Activated T-helper 17 cell treated with anti-CD3 and anti-CD28 coated beads, Interleukin-2, amount 50 U/mL, for 72 hours (primary cell): ENCODE measurements at places on chromosomes 5 and 9.

DNA sequence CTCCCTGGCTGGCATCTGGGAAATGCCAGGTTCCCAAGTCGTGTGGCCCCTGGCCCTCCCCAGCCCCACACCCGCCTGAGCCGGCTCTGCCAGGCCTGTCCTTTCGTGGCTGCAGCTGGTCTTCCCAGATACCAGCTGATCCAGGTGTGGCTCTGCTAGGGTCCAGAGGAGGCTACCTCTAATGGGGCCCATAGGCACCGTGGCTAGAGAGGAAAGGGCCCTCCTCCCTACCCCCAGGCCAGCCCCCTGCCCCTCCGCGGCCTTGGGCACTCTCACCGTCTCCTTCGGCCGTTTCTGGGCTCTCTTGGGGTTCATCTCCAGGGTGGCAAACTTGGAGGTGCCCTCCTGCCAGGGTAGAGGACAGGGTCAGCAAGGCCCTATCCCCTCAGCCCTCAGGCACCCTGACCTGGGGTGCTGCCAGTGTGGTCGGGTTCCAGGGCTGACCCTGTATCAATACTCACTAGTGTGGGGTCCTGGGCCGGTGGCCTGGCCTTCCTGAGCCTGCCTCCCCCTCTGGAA, 17.0 kb downstream of the RALGDS start:
- ATAC-seq: no peak

DNA sequence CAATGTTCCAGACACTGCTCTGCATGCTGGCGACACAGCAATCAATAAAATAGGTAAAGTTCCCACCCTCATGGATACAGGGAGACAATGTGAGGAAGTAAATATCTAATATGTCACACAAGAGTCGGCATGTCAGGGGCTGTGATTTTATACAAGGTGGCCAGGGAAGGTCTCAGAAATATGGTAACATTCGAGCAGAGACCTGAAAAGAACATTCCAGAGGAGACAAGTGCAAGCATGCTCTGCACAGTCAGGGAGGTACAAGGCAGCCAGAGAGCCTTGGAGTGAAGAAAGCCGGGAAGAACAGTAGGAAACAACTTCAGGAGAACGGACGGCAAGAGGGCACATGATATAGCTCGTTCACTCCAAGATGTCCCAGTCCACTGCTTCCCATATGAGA, 89.2 kb upstream of the ZNF462 start:
- no peak for ATAC-seq

DNA sequence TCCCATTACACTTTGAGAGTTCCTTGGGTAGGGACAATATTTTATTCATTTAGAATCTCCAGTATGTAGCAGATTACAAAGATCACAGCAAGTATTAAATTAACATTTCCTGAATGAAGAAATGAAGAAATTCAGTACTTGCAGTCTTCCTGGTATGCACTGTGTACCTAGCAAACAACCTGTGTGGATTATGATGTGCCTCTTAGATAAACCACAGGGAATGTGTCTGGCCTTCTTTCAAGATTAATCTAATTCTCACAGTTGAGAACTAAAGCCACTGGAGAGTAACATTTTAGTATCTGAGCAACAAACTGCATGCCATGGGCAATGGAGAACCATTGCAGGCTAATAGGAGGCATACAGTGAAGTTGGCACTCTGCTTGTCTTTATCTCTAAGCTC, 199.4 kb downstream of the AP3B1 start:
- no peak for ATAC-seq

- no peak for ATAC-seq
These were observed 2.8 kb upstream of the PRLR start for GRCh38 chr5:35233121-35233520.

DNA sequence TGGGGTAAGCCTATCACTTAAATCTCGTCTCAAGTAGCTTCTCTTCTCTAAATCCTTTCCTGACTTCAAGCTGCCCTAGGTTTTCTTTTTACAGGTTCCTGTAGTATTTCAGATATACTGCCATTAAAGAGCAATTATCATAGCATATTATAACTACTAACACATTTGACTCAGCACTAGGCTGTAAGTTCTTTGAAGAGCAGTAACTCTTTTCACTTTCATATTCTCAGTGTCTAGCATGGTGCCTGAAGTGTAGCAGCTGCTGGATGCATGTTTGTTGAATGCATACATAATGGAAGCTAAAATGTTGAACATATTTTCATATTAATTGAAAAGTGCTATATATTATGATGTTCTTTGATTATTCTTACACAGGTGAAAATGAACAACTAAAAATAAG, 22.5 kb downstream of the CCDC152 start:
- no peak for ATAC-seq

GRCh38 chr5:169634606-169635005, 2.5 kb upstream of the DOCK2 start:
- ATAC-seq: no peak

DNA sequence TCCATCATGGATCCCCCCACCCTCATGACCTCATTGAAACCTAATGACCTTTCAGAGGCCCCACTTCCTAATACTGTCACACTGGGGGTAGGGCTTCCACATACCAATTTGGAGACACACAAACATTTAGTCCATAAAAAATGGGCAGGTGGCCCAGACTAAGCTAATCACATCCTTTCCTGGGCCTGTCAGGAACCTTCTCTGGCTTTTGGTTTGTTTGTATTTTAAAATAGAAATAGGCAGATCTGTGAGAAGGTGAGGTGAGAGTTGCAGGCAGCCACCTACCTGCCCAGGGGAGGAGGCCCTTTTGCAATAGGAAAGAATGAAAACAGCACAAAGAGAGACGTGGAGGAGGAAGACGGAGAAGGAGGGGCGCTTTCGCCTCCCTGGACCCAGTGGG, 90.2 kb upstream of the BOD1 start:
- ATAC-seq: no peak

DNA sequence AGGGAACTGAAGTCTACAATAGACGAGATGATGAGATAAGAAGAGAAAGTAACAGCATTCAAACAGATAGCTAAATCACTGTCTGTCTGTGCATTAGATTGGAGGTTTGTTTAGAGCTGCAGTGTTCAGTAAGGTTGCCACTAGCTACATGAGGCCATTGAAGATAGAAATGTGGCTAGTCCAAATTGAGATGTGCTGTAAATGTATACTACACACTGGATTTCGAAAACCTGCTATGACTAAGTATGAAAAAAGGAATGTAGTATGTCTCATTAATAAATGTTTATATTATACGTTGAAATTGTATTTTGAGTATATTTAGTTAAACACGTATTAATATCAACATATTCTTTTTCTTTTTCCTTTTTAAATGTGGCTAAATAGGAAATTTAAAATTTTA, 142.1 kb downstream of the XRCC4 start:
- ATAC-seq: no peak

- no peak for ATAC-seq
These were observed 109.5 kb downstream of the TAF11L14 start for GRCh38 chr5:17743580-17744435.

DNA sequence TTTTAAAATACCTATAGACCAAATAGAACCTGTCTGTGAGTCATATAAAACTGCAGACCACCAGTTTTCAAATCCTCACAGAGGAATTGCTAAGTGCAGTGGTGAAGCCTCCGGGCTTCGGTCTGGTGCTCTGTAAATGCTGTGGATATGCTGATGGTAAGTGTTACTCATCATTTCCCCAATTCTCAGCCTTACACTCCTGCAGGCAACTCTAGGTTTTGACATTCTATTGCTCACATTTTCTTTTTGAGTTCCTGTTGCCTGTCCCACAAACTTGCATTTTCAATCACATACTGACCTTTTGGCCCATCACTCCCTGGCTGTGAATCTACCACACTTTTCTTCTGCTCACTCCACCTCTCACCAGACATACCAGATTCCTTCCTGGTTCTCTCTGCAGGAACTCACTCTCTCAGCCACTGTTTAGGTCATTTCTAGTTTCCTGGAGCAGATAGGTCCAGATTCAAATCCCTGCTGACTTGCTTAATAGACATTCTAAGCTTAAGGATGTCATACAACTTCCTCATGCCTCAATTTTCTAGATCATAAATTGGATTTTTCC, 192.9 kb downstream of the RAB3C start:
- ATAC-seq: peak; percentile 93

DNA sequence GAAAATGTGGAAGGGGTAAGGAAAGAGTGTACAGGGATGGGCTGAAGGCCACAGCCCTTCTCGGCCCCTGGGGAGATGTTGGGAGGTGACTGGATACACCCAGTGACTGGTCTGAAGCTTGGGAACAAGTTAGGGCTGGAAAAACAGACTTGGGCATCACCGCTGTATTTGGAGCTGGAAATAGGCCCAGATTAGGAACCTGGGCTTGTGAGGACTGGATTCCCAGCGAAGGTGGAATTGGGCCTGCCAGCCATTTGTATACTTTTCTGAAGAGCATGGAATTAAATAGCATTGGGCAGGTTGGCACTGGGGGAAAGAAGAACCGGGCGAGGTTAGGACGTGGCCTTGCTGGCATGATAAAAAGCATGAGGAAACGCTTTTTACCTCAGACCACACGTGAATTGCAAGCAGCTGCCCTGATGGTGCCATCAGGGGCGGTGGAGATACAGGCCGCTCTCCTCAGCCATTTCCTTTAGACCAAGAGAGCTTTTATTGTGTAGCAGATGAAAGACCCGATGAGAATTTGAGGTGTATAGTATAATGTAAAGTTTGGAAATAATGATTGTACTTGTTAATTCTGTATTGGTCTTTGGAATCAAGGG, 37.8 kb downstream of the OTULIN start:
- ATAC-seq: no peak
